ENCODE measurements at places on chromosomes 5 and 9. TPM values are rescaled to one million over a fixed set of nuclear protein-coding genes. Genes with fewer than 3 reads are reported as not detected.

Gene CAMK4
- total RNA-seq, result 3.9 TPM

Gene CNTNAP3B
- total RNA-seq, result 0.62 TPM

Gene IFNB1
- total RNA-seq, result 0.52 TPM

Gene NME5
- total RNA-seq, result 0.25 TPM

Gene INSL6
- total RNA-seq, result not detected

Gene ADGRD2
- not detected for total RNA-seq

Gene MED27
- 61.1 TPM for total RNA-seq

Gene PCDHGA2
- 0.32 TPM for total RNA-seq

Gene IL13
- total RNA-seq, result not detected

GRCh38 chr9:114078781-114079156 lies 669 bp upstream of the AMBP start:
- no peak for DNase-seq

DNA sequence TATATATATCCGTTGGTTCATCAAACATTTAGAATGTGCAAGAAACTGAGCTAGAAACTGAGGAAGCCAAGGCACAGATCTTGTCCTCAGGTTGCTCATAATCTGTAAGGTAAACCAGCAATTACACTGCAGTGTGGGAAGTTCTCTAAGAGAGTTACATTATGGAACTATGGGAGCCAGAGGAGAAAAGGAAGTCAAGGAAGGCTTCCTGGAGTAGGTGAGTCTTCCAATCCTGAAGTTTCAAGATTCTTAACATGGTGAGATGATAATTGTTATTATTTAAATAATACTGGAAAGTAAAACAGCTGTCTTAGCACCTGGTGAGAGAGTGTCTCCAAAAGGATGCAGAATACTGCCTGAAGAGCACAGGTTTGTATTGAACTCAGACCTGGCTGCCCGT lies 44.2 kb downstream of the PDE6A start:
- no peak for DNase-seq

DNA sequence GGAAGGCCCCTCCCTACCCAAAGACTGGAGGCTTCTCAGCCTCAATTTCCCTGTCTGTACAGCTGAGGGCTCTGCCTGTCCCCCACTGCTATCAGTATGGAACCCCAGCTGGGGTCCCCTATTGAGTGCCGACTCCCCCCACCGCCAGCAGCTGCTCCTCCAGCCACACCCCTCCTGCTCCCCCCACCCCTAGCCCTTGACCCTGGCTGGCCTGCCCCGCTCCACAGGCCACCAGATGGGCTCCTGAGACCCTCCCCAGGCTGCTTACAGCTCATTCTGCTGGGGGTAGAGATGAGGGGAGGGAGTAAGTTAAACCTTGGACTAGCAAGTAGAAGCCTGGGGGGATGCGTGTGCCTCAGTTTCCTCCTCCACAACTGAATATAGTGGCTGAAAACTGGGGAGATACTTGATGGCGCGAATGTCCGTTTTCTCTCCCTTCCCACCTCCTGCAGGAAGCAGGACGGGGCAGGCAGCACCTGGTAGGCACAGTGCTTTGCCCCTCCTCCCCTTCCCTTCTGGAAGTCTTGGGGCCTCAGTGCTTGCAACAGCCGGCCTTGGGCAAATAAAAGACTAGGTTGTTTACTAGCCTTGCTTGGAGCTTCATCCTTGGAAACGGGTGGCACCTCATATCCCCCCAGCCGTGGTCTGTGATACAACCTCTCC lies 19.1 kb downstream of the URM1 start:
- no peak for DNase-seq

GRCh38 chr9:33131790-33132772 lies 35.1 kb downstream of the B4GALT1 start:
- DNase-seq, result peak; percentile 85

- DNase-seq, result no peak
These were observed 20.0 kb upstream of the ZNF782 start for GRCh38 chr9:96874201-96874785.

DNA sequence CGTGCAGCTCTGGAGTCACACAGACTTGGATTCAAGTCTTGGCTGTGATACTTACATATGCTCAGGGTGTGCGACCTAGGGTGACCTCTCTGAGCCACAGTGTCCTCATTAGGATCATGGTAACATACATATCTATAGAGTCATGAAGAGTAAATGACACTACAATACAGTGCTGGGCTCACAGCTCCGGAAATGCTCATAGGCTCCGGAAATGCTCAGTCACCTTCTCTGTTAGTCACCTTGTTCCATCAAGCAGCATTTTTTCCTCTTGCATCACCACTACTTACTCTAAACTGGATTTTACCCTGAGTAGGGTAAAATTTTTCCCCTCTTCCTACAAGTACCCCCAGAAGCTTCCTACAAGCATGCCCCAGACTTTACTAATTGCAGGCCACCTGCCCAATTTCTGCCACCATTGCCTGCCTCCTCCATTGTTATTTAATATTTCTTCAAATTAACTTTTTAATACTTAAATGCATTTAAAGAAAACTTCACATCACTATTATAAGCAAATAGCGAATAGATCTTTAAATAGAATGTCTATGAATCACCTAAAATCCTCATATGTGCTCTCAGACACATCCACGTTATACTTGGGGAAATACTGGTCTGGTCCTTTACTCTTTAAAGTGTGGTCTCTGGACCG lies 147.6 kb upstream of the SPRY4 start:
- peak; percentile 93 for DNase-seq

GRCh38 chr5:178114325-178115135 lies 1.2 kb downstream of the N4BP3 start:
- DNase-seq, result no peak

DNA sequence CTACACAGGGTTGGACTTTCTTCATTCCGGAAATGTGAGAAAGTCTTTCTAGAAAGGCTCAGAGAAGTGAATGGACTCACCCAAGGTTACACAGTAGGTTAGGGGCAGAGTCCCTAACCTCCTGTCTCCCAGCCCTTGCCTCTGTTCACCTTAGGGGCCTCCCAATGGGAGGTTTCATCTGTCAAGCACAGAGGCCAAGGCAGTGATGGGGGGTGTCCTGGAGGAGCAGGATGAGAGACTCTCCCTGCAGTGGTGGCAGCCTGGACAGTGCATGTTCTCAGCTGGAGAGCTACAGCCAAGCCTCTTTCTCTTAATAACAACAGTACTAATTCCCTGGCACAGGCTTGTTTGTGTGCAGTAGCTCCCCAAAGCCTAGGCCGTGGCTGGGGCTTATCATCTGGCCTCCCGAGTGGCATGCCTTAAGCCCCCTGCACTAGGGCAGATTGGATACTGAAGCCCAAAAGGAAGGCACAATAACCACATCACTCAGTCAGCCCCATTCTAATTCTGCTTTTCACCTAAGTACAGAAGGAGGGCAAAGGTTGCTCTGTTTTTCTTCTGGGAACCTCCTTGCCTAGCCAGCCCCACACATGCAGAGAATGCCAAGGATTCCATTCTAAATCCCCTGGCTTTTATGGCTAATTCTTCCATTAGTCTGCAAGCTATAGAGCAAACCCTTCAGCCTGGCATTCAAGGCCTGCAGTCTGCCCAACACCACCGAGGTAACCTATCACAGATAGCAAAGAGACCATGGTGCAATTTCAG lies 50.2 kb upstream of the XPA start:
- DNase-seq, result no peak

DNA sequence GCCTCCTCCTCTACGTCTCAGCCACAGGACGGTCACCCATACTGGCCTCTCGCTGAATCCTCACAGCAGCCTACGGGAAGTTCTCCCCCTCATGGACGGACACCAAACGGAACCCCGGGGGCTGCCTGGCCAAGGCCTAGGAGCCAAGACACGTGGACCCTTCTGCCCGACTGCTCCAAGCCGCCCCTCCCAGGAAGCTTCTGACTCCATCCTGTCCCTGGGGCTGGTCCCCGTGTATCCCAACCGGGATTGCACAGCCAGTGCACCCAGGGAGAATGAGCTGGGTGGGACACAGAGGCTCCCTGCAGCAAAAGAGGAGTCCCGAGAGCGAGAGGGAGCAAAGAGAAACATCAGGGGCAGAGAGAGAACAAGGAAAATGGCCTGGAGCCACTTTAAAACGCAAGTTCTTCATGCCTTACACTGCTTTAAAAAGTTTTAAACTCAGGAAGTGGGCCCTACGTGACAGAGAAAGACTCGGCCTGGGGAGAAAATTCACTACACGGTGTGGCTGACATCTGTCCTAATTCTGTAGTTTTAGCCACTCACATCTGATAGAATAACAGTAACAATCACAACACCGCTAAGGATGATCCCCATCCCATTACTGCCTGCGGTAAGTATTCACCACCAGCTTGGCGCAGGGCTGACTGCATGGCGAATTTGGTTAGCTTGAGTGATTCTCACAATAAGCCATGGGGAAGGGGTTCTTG lies 3.0 kb downstream of the FAM78A start:
- no peak for DNase-seq

DNA sequence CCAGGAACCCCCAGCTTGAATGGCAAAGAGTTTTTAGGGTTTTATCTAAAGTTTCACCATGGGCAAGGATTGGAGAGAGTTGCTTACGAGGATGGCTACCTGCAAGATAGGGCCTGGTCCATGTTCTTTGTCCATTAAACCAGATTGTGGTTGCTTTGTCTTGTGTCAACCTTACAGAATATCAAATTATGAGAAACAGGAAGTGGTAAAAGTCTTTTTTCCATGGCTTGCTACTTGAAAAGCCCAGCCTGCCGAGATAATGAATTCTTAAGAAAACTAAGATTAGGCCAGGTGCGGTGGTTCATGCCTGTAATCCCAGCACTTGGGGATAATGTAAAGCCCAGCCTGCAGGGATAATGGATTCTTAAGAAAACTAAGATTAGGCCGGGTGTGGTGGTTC lies 24.4 kb downstream of the ZNF474 start:
- DNase-seq, result peak; percentile 51

DNA sequence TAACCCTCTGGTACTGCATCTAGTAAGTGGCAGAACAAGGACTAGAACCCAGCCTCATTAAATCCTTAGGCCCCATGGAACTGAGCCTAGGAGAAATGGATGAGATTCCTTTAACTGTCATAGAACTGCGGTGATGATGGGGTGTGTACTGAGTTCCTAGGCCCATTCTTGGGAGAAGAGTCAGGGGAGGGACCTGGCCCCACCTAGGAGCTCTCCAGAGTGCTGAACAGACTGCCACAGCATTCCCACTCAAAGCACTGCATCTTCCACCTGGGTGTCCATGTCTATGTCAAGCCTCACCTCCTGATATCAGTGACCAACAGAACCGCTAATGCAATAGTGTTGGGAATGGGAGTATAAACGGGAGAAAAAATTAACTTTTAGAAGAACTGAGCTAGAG lies 36.6 kb downstream of the TTLL11 start:
- DNase-seq, result peak; percentile 27

DNA sequence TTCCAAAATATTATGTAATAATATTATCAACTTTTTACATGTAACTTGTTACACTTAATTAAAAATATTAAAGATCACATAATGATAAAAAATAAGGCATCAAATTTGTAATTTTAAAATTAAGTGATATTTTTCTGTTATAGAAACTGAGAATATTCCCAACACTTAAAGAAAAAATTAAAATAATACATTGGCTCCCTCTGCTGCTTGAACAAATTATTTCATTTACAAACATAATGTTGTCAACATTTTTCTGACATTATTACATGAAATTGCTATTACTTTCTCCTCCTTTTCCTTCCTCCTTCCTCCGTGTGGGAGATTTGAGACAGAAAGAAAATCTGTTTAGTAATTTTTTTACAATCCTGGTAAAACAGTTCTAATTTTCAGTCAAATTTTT lies 42.3 kb downstream of the RNF180 start:
- peak; percentile 6 for DNase-seq

- peak; percentile 70 for DNase-seq
These were observed 100.6 kb downstream of the ICE1 start for GRCh38 chr5:5523066-5523505.

GRCh38 chr5:111143910-111144309 lies 51.8 kb downstream of the WDR36 start:
- peak; percentile 88 for DNase-seq

DNA sequence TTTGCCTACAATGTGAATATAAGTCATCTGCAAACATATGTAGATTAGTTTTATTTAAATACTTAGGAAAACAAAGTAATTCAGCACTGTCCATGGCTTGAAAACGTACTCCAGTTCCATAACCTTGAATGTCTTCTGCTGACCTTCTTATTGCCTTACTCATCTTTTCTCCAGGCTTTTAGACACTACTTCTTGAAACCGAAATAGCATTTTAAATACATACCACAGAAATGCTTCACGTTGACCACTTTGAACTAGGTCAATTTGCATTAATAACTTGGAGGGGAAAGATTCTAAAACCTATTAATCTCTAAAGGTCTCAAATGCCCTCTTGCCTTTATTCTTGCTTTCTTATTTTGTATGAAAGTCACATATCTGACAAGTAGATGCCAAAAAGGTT lies 995.4 kb upstream of the ACO1 start:
- no peak for DNase-seq
